Stimulated activated CD4-positive, alpha-beta T cell treated with anti-CD3 and anti-CD28 coated beads, Interleukin-2, amount 100 ng/mL, for 24 hours (primary cell): ENCODE measurements at places on chromosomes 4 and X.

GRCh38 chr4:15542760-15543159, 73.1 kb downstream of the CC2D2A start:
- no peak for DNase-seq

DNA sequence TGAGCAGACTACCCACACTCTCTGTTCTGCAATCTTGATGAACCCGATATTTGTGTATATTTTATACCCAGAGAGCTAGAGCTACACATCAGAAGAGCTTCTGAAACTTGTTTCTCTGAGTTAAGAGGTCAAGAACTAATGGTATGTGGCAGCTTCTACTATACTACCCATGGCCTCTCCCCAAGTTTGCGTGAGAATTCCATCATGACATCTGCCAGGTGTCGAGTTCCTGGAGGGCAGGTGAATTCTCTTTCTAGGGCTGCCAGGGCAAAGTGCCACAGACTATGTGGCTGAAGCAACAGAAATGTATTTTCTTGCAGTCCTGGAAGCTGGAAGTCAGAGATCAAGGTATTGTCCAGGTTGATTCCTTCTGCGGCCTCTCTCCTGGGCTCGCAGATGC, 4.4 kb downstream of the SORCS2 start:
- DNase-seq = no peak

DNA sequence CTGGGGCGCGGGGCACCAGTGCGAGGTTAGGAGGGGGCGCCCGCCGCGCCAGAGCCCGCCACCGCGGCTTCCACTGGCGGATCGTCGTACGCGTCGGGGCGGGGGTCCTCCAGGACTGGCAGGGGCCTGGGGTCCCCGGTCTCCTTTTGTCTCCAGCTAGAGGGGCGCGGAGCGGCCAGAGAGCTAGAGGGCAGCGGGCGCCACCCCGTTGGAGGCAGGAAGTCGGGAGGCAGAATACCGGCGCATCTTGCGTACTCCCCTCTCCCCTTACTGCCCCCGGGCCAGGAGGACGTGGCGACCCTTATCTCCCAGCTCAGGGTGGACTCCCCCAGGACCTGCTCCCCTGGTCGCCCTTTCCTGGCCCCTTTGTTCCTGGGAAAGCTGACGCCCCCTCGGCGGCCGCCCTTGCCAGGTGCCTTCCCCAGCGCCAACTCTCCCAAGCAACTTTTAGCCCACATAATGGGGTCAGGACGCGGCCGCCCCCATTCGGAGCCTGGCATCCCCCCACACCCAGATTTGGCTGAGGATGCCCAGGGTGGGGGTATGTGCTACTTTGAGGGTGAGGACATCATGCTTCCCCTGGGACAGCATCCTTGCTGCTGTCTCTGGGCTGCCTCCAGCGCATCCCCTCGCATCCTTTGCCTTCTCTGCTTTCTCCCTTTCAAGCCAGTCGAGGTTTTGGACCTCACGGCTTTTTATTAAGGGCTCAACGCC, 933 bp downstream of the CNKSR2 start:
- DNase-seq = no peak

- DNase-seq = no peak
These were observed 15.8 kb upstream of the SRD5A3 start for GRCh38 chr4:55330241-55330640.

DNA sequence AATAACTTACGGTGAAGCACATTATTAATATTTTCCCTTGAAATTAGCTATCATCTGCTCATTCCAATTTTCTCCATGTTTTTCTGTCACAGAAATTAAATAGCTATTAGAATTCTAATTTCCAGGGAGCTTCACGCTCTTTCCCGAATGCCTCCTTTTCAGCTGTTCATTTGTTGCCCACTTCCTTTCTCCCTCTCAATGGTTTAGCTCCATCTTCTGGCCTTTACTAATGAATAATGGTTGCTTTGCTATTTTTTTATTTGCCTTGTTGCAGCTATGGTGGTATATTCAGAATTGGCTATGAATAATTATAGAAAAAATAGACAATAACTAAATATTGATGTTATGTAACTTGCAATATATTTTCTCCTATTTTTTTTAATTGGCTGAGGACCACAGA, 70.5 kb downstream of the GRIA2 start:
- DNase-seq = no peak

- no peak for DNase-seq
These were observed 40.5 kb upstream of the PRKG2 start for GRCh38 chr4:81255524-81255923.

GRCh38 chr4:172899861-172900260, 268.8 kb upstream of the GALNT7 start:
- DNase-seq = no peak

DNA sequence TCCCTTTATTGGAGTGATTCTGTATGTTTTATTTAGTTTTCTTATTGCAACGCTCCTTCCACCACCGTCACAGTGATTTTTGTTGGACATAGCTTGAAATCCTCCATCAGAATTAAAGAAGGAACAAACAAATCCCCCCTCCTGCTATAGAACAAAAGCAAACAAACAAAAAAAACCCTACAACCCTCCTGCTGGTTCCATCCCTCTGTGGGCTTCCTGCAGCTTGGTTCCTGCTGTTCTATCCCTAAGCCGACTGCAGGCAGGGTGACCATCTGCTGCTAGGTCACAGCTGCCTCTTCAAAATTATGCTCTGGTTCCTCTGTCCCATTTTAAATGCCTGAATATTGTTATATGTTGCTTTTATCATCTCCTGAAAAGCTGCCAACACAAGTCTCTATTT, 116.8 kb upstream of the AGA start:
- no peak for DNase-seq

DNA sequence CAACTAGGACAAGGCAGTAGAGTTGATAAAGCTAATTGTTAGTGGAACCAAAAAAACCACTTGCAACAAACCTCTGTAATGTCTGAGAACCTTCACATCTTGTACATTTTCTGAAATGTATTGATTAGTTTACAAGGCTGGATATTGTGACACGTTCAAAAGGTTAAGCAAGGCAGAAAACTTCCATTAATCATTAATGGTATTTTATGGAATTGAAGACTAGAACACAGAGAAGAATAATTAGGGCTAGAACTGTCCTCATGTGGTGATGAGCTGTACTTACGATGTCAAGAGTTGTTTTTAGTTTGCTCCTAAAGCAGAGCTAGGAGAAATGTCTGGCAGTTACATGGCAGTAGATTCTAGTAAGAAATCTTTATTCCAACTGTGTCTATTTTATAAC, 12.3 kb downstream of the GC start:
- no peak for DNase-seq

GRCh38 chr4:101795704-101796103, 5.2 kb downstream of the BANK1 start:
- no peak for DNase-seq

DNA sequence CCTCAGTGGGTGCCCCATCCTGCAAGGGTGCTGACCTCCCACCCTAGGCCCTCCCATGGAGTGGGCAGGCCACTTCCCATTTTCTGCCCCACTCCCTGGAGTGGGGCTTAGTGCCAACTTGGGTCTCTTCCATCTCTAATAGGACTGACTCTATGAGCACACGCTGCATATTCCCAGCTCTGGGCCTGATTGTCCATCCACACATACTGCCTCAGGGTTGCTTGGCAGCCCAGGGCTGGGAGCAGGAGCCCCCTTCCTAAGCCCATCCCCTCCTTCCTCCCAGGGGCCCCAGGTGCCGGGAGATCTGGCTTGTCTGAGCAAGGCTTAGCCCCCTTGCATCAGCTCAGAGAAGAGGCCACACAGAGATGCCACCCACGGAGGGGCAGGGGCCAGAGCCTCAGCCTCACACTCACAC, 55.1 kb downstream of the PJA1 start:
- DNase-seq = no peak

GRCh38 chrX:81304563-81304962, 102.7 kb downstream of the SH3BGRL start:
- DNase-seq = no peak

DNA sequence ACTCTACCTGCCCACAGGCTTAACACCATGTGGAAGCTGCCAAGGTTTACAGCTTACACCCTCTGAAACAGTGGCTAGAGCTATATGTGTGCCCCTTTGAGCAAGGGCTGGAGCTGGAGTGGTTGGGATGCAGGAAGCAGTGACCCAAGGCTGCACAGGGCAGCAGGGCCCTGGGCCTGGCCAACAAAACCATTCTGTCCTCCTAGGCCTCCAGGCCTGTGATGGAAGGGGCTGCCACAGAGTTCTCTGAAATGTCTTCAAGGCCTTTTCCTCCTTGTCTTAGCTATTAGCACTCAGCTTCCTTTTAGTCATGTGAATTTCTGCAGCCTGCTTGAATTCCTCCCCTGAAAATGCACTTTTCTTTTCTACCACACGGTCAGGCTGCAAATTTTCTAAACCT, 84.9 kb downstream of the IL13RA2 start:
- DNase-seq = no peak

DNA sequence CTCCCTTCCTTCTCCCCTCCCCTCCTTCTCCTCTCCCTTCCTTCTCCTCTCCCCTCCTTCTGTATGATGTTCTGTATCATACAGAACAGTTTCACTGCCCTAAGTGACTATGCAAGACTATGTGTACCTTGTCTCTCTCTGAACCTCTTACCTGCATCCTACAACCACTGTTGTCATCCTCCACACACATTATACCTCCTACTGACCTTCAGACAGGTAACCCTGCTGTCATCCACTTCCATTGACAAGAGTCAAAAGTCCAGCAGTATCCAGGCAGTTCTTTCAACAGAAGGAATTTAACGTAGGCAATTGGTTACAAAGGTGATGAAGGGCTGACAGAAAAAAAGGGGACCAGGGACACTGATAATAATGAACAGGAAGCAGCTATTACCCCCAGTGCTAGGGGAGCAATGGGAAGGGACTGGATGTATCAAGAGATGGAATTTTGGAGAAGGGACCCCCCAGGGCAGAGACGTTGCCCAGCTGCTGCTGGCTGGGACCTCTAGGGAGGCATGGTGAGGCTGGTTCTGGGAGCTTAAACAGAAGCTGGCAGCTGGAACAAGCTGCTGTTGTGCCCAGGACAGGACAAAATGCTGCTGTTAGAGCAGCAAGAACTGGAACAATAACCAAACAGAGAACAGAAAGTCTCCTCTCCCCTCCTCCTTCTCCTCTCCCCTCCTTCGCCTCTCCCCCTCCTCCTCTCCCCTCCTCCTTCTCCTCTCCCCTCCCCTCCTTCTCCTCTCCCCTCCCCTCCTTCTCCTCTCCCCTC, 84.7 kb downstream of the DCTD start:
- DNase-seq = no peak

DNA sequence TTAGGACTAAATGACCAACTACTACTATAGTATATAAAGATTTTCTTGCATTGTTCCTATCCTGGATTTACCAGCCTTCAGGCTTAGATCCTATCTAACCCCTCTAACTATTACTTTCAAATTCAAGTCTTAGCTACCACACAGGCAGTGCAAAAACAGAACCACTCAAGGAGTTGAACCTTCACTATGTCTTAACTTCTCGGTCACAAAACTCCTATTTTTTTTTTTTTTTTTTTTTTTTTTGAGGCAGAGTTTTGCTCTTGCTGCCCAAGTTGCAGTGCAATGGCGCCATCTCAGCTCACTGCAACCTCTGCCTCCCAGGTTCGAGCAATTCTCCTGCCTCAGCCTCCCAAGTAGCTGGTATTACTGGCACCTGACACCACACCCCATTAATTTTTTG, 6.3 kb upstream of the FAM200B start:
- no peak for DNase-seq

- DNase-seq = no peak
These were observed 89.4 kb downstream of the ABLIM2 start for GRCh38 chr4:8069102-8069752.

GRCh38 chr4:7156761-7157488, 35.4 kb upstream of the SORCS2 start:
- no peak for DNase-seq

- no peak for DNase-seq
These were observed at the start of gene MAGED2 for GRCh38 chrX:54807524-54808108. Gene MAGED2 (plus strand): TSS chrX:54807745. CDS start chrX:54809332, 1,587 bp downstream.

DNA sequence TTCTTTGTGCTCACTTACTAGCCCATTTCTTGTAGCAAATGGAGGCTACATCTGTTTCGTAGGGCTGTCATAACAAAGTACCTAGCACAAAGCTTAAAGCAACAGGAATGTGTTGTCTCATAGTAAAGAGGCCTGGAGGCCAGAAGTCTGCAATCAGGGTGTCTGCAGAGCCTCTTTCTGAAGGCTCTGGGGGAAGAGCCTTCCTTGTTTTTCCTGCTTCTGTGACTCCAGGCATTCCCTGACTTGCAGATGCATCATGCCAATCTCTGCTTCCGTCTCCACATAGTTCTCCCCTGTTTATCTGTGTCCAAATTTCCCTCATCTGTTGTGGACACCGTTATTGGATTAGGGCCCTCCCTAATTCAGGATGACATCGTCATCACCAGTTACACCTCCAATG, 67.1 kb downstream of the SHROOM2 start:
- no peak for DNase-seq

GRCh38 chr4:127822430-127822829, 40.3 kb downstream of the HSPA4L start:
- DNase-seq = no peak

GRCh38 chrX:18537068-18537467, 111.7 kb downstream of the CDKL5 start:
- DNase-seq = no peak

- DNase-seq = no peak
These were observed 51.5 kb upstream of the TBC1D9 start for GRCh38 chr4:140807491-140808252.

DNA sequence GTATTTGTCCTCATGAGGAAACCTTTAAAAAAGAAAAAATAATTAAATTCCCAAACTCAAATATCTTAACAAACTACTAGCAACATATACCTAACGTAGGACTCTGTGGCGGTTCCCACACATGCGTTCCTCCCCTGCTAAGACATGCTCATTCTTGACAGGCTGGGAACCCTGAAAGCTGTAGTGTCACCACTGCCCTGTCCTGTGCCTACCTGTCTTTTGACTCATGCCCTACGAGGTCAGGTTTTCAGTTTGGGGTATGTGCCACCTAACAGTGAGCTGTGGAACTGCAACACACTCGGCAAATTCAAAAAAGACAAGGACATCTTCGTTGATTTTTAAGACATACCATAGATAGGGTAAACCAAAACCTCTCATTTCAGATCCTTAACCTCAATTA, 17.8 kb downstream of the IDS start:
- no peak for DNase-seq

DNA sequence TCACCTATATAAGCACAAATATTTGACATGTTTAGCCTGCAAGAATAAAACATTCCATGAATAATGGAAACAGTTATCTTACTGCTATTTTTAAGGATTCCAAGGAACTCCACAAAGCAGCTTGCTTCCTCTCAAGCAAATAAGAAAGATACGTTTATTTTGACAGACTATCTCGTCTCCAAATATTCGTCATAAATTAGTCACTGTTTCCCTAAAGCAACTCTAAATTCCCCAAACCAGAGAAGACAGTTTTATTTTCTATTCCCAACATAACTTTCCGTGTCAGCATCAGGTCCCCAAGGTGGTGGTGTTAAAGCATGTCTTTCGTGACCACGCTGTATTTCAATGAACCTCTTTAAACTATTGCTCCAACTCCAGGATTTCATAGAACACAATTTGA, 24.3 kb upstream of the DKK2 start:
- DNase-seq = no peak

GRCh38 chr4:171266671-171267070, 546.5 kb upstream of the GALNTL6 start:
- DNase-seq = no peak

GRCh38 chr4:105466580-105466979, 7.3 kb downstream of the PPA2 start:
- DNase-seq = no peak

- no peak for DNase-seq
These were observed 38.1 kb downstream of the NAA11 start for GRCh38 chr4:79287718-79288117.

GRCh38 chrX:74389016-74389722, 32.1 kb upstream of the SLC16A2 start:
- DNase-seq = no peak
